CMK (cell line): ENCODE measurements at places on chromosomes 1 and 21.

DNA sequence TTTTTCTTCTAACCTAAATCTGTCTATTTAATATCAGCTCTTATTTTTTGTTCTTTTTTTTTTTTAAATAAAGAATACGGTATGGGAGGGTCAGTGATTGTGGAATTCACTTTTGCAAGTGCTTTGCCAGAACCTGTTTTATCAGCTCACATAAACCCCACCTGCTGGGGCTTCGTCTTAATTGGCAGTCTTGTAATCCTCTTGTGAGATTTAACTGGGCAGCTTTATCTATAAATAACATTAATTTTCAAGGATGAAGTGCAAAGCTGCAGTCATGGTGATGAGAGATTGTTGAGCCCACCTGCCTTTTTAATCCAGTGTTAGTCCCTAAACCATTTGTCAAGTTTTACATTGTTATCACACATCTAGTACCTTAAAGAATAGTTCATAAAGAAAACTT is 18.2 kb upstream of the PDC start:
- no peak for DNase-seq

DNA sequence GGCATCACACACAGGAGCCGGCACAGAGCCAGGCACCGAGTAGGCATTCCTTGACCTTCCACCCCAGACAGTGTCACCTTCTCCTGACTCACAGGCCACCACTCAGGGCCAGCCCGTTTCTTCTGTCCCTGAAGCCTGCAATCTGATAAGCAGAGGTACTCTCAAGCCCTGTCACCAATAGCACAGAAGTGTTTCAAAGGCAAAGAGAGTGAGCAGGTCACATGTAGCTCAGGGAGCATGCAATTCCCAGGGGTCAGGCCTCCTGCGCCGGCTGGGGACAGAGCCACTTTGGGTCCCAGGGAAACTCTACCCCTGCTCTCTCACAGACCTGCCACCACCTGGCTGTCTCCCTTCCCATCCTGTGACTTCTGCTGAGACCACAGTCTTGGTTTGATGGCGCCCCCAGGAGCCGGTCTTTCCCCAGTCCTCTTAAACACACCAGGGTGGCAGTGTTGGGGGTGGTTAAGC is 13.2 kb downstream of the CAPN9 start:
- DNase-seq, result no peak

- no peak for DNase-seq
Observed at GRCh38 chr1:84242641-84243040, 58.9 kb upstream of the SAMD13 start.

DNA sequence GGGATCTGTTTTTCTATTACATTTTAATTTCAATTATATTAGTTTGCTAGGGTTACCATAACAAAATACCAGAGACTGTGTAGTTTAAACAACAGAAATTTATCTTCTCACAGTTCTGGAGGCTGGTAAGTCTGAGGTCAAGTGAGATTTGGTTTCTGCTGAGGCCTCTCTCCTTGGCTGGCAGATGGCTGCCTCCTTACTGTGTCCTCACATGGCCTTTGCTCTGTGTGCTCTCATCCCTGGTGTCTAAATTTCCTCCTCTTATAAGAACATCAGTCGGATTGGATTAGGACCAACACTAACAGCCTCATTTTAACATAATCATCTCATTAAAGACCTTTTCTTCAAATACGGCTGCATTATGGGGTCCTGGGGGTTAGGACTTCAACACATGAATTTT is 195.2 kb upstream of the CHODL start:
- DNase-seq, result no peak

DNA sequence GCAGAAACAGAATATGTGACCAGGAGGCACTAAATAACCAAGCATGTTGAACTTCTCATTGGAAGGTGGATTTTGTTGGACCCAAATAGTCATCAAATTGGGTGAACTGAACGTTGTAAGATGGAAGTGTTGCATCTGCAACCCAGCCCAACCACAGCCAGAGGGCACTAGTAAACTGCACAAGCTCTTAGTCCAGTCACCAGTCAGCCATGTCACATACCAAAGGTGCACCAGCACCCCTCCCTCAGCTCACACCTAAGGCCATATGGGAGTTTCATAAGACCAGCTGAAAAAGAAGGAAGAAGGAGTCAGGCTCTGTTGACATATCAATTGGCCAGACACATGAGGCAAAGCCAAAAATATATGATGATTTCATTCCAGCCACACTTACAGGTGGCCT is 481.7 kb upstream of the NR5A2 start:
- DNase-seq, result no peak

DNA sequence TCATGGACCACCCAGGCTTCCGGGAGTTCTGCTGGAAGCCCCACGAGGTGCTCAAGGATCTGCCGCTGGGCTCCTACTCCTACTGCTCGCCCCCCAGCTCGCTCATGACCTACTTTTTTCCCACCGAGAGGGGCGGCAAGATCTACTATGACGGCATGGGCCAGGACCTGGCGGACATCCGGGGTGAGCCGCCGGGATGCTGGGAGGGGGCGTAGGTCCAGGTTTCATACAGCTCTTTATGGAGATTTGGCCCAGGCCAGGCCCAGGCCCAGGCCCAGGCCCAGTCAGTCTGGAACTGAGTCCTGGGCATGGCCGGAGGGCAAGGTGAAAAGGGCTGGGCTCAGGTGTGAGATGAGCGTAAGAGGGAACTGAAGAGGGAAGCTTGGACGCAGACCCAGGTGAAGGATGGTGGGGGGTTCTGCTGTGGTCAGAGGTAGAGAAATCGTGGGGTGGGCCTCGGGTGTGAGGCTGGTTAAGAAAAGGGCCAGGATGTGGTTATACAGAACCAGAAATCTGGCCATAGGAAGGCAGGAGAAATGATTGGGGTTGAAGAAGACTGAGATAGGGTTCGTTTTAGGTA is 23.0 kb downstream of the DISP3 start:
- no peak for DNase-seq

GRCh38 chr21:43664358-43664757 is 5.0 kb downstream of the RRP1B start:
- no peak for DNase-seq

GRCh38 chr1:168499688-168500049 is 44.1 kb downstream of the XCL2 start:
- DNase-seq, result no peak

DNA sequence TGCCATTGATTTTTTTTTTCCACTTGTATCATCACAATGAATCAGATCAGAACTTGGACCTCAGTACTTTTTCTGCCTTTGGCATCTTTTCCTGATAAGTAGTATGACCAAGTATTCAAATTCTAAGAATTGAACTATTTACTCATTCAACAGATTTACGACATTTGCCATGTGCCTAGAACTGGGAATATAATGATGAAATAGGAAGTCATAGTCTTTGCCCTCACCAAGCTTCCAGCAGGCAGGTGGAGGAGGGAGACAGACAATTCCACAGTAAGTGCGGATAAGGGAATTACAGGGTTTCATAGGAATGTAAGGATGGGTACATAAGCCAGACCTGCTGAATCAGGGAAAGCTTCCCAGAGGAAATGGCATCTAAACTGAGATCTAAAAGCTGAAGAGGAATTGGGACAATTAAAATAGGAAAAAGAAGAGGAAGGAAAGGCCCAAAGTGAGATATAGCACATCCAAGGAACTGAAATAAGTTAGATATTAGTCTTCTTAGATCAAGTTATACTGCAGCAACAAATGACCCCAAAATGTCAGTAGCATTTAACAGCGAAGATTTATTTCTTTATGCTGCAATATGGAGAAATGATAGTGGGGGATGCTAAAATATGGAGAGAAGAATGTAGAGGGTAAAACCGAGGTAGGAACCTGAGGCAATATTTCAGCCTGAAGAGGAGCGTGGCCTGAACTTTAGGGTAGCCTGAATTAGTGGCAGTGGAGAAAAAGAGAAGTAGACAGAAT is 5.3 kb upstream of the DDX59 start:
- DNase-seq, result no peak

DNA sequence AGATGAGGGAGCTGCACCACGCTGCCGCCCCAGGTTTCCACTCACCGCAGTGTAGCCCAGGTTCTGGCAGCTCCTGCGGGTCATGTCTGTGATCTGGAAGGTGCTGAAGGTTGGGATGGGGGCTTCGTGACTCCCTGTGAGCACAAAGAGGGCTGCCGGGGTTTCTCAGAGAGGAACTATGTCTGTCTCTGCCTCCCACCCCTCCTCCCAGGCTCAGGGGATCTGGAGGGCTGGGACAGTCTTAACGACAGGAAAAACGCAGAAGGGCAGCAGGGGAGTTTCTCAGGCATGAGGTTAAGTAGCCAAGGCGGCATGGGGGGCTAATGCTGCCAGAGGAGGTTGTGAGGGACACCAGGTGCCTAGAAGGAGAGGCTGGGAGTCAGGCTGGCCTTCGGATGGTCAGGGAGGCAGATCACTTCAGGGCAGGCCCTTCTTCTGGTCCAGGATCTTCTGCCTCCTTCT is 656 bp downstream of the SH2D2A start:
- DNase-seq, result no peak

DNA sequence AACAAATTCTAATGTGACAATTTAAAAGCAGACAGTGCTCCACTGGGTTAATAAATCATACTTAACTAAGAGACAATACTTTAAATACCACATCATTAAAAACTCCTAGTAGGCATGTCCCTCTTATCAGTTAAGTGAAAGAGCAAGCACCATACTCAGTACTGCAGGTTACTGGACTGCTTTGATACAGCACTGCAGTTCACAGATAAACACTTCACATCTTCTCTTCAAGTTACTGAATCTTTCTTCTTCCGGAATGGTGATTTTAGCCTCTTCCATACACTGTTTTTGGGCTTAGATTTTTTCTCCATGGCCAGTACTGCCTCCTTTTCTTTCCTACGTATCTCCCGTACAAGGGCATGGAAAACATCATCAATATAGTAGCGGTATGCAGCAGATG is 11.0 kb downstream of the RIT1 start:
- DNase-seq, result no peak

GRCh38 chr1:93186667-93187066 is 6.1 kb downstream of the CCDC18 start:
- DNase-seq, result no peak

GRCh38 chr1:33261344-33261743 is 5.1 kb downstream of the ZNF362 start:
- DNase-seq, result no peak

- DNase-seq, result no peak
Observed at GRCh38 chr1:229380536-229381160, 37.8 kb upstream of the CCSAP start.

- DNase-seq, result no peak
Observed at GRCh38 chr1:47235806-47236205, 3.8 kb upstream of the TAL1 start.

DNA sequence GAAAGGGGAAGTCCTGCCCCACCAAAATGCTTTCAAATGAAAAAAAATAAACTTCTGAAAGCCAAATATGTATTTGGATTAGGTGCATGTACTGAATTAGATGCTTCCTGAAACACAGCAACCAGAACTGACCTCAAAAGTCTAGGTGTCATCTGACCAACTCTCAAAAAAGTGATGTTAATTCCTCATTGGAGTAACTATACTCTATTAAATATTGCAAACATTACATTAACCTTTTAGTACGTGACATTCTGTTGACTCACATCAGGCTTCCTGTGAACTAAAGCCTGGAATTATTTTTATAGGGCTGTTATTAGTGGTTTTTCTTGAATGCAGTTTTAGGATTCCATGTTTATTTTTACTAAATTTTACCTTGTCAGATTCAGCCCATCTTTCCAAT is 73.5 kb downstream of the ASTN1 start:
- no peak for DNase-seq

DNA sequence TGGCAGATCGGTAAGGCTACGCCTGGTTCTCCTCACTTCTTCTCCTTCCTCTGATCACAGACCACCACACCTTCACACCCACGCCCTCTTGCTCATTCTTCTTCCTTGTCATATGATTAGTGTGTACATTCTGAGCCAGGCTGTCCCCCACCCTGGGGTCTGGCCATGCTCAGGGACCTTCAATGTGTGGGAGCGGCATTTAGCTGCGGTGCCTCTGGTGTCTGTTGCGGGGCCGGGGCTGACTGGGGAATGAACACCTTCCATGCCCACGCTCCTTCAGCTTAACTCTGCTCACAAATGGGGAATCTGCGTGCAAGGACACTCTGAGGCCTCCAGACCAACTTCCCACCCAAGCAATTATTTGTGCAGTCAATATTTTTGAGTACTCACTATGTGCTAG is 29.4 kb downstream of the QSOX1 start:
- DNase-seq, result no peak

- no peak for DNase-seq
Observed at GRCh38 chr1:229119161-229119560, 151.8 kb upstream of the RAB4A start.

- no peak for DNase-seq
Observed at GRCh38 chr1:22619798-22620197, 16.6 kb upstream of the C1QA start.

GRCh38 chr1:240492832-240493440 is 119.0 kb downstream of the GREM2 start:
- no peak for DNase-seq

GRCh38 chr1:182259968-182260367 is 131.6 kb downstream of the GLUL start:
- peak; percentile 37 for DNase-seq

- no peak for DNase-seq
Observed at GRCh38 chr21:26717146-26717739, 128.0 kb downstream of the ADAMTS1 start.

DNA sequence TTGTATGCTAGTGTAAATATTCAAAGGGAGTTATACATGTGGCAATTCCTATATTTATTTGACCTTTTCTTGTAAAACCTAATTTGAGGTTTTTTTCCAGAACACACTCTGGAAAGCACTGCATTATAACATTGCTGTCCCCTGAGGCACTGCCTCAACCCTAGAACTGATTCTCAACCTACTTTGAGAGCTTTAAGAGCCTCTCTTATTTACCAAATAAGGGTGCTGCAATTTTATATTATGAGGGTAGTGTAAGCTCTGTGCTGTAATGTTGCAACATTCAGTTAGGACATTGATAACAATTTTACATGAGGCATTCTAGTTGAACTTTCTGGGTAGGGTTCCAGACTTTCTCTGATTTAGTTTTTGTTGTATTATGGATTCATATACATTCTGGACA is 302.2 kb upstream of the DEPDC1 start:
- DNase-seq, result no peak

- no peak for DNase-seq
Observed at GRCh38 chr1:243903895-243904294, 53.9 kb upstream of the AKT3 start.

- DNase-seq, result no peak
Observed at GRCh38 chr1:7638078-7638477, 133.0 kb upstream of the VAMP3 start.
